ENCODE measurements at places on chromosomes 1 and 21. TPM values are rescaled to one million over a fixed set of nuclear protein-coding genes. Genes with fewer than 3 reads are reported as not detected.
A peak's percentile ranks its signal among the peaks of the same experiment; 100 is the strongest.

- no peak for DNase-seq
- H3K27me3 ChIP-seq, result no peaks in the 10 kb centered on the region
- peaks cover 8% of the 10 kb centered on the region for H3K4me1 ChIP-seq
- H3K4me3 ChIP-seq, result no peak overlapping the region
- no peaks in the 10 kb centered on the region for H3K36me3 ChIP-seq
- H3K27ac ChIP-seq, result no peak overlapping the region
Measured at GRCh38 chr1:81466961-81467360, 333.8 kb upstream of the ADGRL2 start.

- no peaks in the 10 kb centered on the region for H3K36me3 ChIP-seq
- DNase-seq, result no peak
- H3K27me3 ChIP-seq, result no peaks in the 10 kb centered on the region
- H3K27ac ChIP-seq, result no peak overlapping the region
Measured at GRCh38 chr1:117830222-117830621, 99.2 kb downstream of the GDAP2 start.

GRCh38 chr1:246595146-246595545 lies 28.9 kb downstream of the CNST start:
- H3K4me1 ChIP-seq, result peaks cover 12% of the 10 kb centered on the region
- H3K27me3 ChIP-seq, result no peaks in the 10 kb centered on the region
- no peak overlapping the region for H3K4me3 ChIP-seq
- H3K27ac ChIP-seq, result no peak overlapping the region

DNA sequence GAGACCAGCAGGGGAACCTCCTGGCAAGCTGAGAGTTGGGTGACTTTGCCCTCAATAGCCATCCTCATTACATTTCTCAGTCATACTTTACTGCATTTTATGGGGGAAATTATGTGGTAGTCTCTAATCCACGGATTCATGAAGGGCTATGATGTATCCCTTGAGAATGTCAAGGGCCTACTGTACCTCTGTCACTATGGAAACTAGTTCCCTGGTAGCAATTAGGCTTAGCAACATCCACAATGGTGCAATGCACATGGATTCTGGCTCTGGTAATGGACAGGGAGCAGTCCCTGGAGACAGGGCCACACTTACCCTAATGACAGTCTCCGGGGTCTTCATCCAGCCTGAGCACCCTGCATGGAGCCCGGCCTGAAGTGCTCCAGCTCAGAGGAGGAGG lies 26.5 kb downstream of the LRRN2 start:
- DNase-seq, result no peak
- H3K36me3 ChIP-seq, result no peaks in the 10 kb centered on the region
- no peaks in the 10 kb centered on the region for H3K27me3 ChIP-seq
- no peak overlapping the region for H3K4me3 ChIP-seq

- H3K27me3 ChIP-seq, result no peaks in the 10 kb centered on the region
- no peaks in the 10 kb centered on the region for H3K36me3 ChIP-seq
- H3K4me1 ChIP-seq, result peaks cover 26% of the 10 kb centered on the region
- DNase-seq, result peak; percentile 68
- H3K27ac ChIP-seq, result no peak overlapping the region
Measured at GRCh38 chr21:36820176-36821031, 121.5 kb downstream of the SIM2 start.

DNA sequence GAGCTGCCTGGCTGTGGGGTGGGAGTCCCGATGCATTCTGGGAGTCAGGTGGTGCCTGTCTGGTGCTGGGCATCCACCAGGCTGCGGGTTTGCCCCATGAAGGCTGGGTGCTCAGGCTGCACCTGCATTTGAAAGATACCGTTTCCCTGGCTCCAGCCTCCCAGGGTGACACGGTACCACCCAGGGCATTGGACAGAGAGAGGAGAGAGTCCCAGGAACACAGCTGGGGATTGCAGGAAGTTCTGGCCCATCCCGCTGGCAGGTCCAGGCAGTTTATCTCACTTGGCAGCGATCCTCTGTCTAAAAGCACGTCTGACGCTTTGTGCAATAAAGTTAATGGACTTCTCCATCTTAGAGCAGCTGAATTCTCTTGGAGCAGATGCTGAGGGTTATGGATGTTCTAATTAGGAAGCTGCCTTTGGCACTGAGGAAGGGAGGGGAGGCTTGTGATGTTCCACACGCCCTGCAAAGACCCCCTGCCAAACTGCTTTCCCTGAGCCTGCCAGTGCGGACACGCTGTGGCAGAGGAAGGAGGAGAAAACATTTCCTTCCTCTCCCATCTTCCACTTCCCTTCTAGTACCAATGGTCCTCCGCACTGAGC lies 246.9 kb downstream of the GRIK3 start:
- peaks cover 6% of the 10 kb centered on the region for H3K4me1 ChIP-seq
- no peak for DNase-seq
- H3K27ac ChIP-seq, result no peak overlapping the region
- H3K36me3 ChIP-seq, result no peaks in the 10 kb centered on the region
- no peaks in the 10 kb centered on the region for H3K27me3 ChIP-seq

- DNase-seq, result no peak
- no peak overlapping the region for H3K4me3 ChIP-seq
- no peaks in the 10 kb centered on the region for H3K36me3 ChIP-seq
- no peaks in the 10 kb centered on the region for H3K27me3 ChIP-seq
- H3K27ac ChIP-seq, result no peak overlapping the region
- H3K4me1 ChIP-seq, result no peaks in the 10 kb centered on the region
Measured at GRCh38 chr1:221725735-221726672, 15.9 kb downstream of the DUSP10 start.

DNA sequence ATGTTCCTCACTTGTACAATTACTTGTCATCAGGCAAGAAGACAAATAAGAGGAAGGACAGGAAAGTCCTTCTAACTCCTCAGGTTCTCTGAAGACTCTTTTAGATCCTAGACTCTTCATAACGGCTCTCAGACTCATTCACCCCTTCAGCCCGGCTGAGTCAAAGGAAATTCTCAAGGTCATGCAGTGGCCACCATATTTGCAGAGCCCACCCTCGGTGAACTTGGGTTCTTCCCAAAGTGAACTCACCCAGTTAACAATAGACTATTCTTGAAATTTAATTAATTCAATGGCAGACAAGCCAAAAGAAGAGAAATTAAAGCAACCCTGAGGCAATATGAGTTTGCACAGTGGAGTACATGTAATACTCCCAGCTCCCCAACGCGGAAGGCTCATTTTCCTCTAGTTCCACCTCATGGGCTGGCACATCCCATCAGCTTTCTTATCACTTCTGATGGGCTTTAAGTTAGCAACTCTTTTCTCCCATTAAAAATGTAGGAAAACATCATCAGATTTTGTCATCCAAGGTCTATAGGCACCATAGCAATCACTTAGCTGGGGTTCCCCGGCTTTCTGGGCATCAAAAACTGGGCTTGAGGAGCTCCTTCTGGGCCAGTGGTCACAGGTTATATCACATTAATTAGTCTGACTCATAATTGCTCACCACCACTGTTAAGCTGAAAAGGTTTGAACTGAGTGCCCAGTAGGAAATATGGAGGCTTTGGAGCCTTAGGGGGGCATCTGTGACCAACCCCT lies 27.8 kb upstream of the TIAM1 start:
- no peaks in the 10 kb centered on the region for H3K36me3 ChIP-seq
- H3K27ac ChIP-seq, result no peak overlapping the region
- no peak overlapping the region for H3K4me3 ChIP-seq
- H3K4me1 ChIP-seq, result no peaks in the 10 kb centered on the region
- H3K27me3 ChIP-seq, result no peaks in the 10 kb centered on the region
- no peak for DNase-seq

DNA sequence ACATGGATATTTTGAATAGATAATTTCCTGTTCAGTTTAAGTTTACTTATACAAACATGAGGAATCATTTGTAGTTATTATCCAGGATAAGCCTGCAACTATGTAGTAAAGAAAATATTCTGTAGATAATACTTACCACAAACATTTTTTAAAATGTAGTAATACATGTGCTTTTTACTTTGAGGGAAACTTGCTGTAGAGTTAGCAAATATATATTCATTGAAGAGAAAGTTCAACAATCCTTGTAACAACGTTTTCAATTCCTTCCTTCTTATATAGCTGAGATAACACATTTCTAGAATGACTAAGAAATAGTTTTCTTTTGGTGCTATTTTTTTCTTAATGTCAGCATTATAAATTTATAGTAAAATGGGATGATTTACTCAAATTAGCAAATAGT lies 664.6 kb upstream of the ADAMTS5 start:
- no peaks in the 10 kb centered on the region for H3K27me3 ChIP-seq
- no peak overlapping the region for H3K4me3 ChIP-seq
- H3K27ac ChIP-seq, result no peak overlapping the region
- H3K4me1 ChIP-seq, result no peaks in the 10 kb centered on the region

DNA sequence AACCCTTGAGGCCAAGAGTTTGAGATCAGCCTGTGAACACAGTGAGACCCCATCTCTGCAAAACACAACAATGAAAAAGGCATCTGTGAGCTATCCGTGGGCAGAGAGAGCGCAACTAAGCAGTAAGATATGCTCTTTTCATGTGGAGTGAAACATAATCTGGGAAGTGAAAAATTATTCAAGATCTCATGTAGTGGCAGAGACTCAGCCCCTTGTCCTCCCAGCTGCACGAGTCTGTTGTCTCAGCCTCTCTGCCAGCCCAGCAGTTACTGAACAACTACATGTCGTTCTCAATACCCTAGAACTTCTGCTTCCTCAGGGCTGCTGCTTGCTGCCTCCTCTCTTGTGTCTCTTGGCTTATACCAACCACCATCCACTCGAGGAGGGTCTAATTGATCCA lies 61.3 kb upstream of the WDR26 start:
- peak; percentile 6 for DNase-seq
- peaks cover 42% of the 10 kb centered on the region for H3K4me1 ChIP-seq
- no peaks in the 10 kb centered on the region for H3K36me3 ChIP-seq
- H3K4me3 ChIP-seq, result no peak overlapping the region
- peak overlapping the region; percentile 53 for H3K27ac ChIP-seq

- no peak for DNase-seq
- H3K36me3 ChIP-seq, result no peaks in the 10 kb centered on the region
- no peak overlapping the region for H3K4me3 ChIP-seq
- no peak overlapping the region for H3K27ac ChIP-seq
Measured at GRCh38 chr21:35579520-35580293, 480.6 kb downstream of the SETD4 start.

DNA sequence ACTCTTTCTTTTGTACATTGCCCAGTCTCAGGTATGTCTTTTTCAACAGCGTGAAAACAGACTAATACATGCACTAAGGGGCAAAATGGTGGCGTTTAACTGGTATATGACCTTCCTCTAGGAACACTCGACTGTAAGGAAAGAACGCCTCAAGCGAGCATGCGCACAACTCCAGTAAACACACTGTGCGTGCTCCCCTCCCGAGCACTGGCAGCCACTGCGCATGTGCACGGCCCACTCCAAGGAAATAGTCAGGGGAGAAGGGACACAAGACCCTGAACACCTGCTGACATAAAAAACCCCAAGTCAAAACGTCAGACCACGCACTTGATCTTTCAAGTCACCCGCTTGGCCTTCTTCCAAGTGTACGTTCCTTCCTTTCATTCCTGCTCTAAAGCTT lies 173.5 kb downstream of the NPHP4 start:
- no peaks in the 10 kb centered on the region for H3K36me3 ChIP-seq
- H3K4me1 ChIP-seq, result no peaks in the 10 kb centered on the region
- H3K4me3 ChIP-seq, result no peak overlapping the region
- no peak overlapping the region for H3K27ac ChIP-seq
- no peaks in the 10 kb centered on the region for H3K27me3 ChIP-seq

DNA sequence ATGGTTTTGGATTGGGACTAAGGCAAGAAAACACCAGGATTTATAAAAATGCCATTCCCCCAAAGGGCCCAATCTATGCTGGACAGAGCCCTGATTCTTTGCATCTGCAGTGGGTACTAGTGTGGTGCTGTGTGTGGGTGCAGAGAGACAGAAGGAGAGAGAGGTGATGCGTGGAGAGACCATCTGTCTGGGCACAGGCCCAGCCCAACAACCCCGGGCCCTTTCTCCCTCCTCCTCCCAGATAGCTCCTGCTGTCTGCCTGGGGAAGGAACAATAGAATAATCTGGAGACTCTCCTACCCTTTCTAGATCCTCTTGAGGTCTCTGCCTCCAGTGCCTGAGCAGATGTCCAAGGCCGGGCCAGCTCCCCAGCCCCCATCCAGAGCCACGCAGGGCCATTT lies 15.1 kb downstream of the KIAA1614 start:
- DNase-seq, result no peak
- H3K27ac ChIP-seq, result peak overlapping the region; percentile 56
- peaks cover 50% of the 10 kb centered on the region for H3K4me1 ChIP-seq
- H3K27me3 ChIP-seq, result no peaks in the 10 kb centered on the region
- no peaks in the 10 kb centered on the region for H3K36me3 ChIP-seq

DNA sequence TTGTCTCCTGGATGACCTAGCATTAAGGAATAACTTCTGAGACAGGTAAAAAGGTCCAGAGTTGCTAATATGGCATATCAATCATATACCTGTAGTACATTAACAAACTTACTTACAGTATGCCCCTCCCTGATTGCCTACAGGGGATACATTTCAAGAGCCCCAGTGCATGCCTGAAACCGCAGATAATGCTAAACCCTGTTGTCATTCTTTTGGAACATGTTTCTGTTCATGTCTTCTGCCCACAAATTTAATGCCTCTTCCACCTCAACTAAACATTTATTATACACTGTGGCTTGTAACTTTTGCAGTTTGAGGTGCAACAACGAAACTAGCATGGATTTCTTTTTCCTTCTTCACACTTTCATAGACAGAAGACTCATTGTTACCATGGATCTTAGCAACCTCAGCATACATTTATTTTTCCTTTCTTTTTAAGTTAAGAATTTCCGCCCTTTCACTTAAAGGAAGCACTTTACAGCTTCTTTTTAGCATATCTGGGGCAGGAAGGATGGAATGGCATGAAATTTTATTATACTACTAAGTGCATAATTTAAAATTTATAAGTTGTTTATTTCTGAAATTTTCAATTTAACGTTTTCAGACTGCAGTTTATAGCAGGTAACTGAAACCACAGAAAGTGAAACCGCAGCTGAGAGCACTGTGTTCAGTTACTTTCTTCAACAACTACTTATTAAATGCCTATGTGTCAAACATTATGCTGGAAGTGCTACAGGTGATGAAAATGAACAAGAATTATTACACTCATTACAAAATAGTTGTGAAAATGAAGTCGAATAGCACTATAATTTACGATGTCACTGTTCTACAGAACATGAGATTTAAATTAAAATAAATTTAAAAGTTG lies 25.3 kb downstream of the F13B start:
- H3K27me3 ChIP-seq, result no peaks in the 10 kb centered on the region
- no peaks in the 10 kb centered on the region for H3K36me3 ChIP-seq
- no peak overlapping the region for H3K27ac ChIP-seq
- DNase-seq, result no peak

DNA sequence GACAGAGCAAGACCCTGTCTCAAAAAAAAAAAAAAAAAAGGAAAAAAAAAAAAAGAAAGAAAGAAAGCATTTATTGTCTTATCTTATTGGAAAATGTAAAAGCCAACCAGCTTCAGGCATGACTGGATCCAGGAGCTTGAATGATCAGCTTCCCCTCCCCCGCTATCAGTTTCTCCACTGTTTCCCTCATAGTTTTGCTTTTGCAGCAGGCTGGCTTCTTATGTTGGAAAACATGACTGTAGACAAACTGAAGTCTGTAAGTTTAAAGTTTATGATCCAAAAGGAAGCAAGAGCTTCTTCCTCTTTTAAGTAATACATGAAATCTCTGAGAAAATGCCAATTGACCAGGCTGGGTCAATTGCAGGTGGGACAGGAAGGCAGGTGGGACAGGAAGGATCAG lies 52.2 kb downstream of the FHAD1 start:
- H3K27ac ChIP-seq, result no peak overlapping the region
- H3K4me3 ChIP-seq, result no peak overlapping the region
- no peaks in the 10 kb centered on the region for H3K36me3 ChIP-seq

The RIPK4 gene
- 16.0 TPM for total RNA-seq

The AQP10 gene
- total RNA-seq, result not detected

The TMEM125 gene
- total RNA-seq, result not detected

The PITHD1 gene
- total RNA-seq, result 78.9 TPM

The COL6A1 gene
- total RNA-seq, result 19.7 TPM

The C1orf116 gene
- total RNA-seq, result 0.09 TPM
